Pancreas (tissue), 10 donors: ENCODE measurements at places on chromosomes 4 and X. TPM values are rescaled to one million over a fixed set of nuclear protein-coding genes. Genes with fewer than 3 reads are reported as not detected.
A peak's percentile ranks its signal among the peaks of the same experiment; 100 is the strongest.

- H3K27ac ChIP-seq = no peak overlapping the region
- no peak overlapping the region for H3K4me3 ChIP-seq
- no peak for DNase-seq
- H3K27me3 ChIP-seq = no peaks in the 10 kb centered on the region
- no peaks in the 10 kb centered on the region for H3K36me3 ChIP-seq
Observed at GRCh38 chrX:2967584-2967983, 38.4 kb upstream of the ARSD start.

- DNase-seq = no peak
- no peaks in the 10 kb centered on the region for H3K27me3 ChIP-seq
- no peaks in the 10 kb centered on the region for H3K4me1 ChIP-seq
- no peaks in the 10 kb centered on the region for H3K36me3 ChIP-seq
- H3K27ac ChIP-seq = no peak overlapping the region
Observed at GRCh38 chr4:110296892-110297291, 98.5 kb upstream of the ELOVL6 start.

- DNase-seq = no peak
- H3K27me3 ChIP-seq = no peaks in the 10 kb centered on the region
- H3K4me1 ChIP-seq = no peaks in the 10 kb centered on the region
- H3K36me3 ChIP-seq = no peaks in the 10 kb centered on the region
- H3K4me3 ChIP-seq = no peak overlapping the region
Observed at GRCh38 chr4:38470735-38471262, 193.2 kb upstream of the KLF3 start.

- no peak overlapping the region for H3K4me3 ChIP-seq
- no peaks in the 10 kb centered on the region for H3K4me1 ChIP-seq
- H3K27ac ChIP-seq = no peak overlapping the region
- DNase-seq = no peak
Observed at GRCh38 chr4:129498626-129499025, 402.7 kb downstream of the C4orf33 start.

DNA sequence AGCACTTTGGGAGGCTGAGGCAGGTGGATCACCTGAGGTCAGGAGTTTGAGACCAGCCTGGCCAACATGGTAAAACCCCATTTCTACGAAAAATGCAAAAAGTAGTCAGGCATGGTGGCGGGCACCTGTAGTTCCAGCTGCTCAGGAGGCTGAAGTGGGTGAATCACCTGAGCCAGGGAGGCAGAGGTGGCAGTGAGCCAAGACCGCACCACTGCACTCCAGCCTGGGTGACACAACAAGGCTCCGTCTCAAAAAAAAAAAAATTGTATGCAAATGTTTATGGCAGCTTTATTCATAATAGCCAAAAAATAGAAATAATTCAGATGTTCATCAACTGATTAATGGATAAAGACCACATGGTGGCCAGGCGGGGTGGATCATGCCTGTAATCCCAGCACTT, 9.8 kb upstream of the NOCT start:
- no peak for DNase-seq
- H3K27ac ChIP-seq = no peak overlapping the region
- no peak overlapping the region for H3K4me3 ChIP-seq
- no peaks in the 10 kb centered on the region for H3K36me3 ChIP-seq
- no peaks in the 10 kb centered on the region for H3K4me1 ChIP-seq
- H3K27me3 ChIP-seq = no peaks in the 10 kb centered on the region

DNA sequence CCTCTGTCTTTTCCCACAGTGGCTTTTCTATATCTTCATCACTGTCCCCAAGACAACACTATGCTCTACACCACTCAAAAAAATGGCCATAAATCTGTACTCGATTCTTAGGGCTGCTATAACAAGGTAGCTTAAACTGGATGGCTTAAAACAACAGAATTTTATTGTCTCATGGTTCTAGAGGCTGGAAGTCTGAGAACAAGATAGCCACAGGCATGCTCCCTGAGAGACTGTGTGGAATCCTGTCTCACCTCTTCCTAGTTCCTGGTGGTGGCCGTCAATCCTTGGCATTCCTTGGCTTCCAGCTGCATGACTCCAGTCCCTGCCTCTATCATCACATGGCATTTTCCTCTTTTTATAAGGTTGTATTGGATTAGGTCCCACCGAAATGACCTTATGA, 70.7 kb upstream of the DCLK2 start:
- no peak for DNase-seq
- no peaks in the 10 kb centered on the region for H3K27me3 ChIP-seq
- H3K27ac ChIP-seq = no peak overlapping the region
- H3K36me3 ChIP-seq = no peaks in the 10 kb centered on the region

GRCh38 chr4:83639849-83640493, 104.1 kb downstream of the GPAT3 start:
- no peaks in the 10 kb centered on the region for H3K4me1 ChIP-seq
- H3K27ac ChIP-seq = no peak overlapping the region
- DNase-seq = peak; percentile 51

GRCh38 chr4:171812333-171812664, 905 bp upstream of the GALNTL6 start:
- peak overlapping the region; percentile 50 for H3K4me3 ChIP-seq
- peaks cover 3% of the 10 kb centered on the region for H3K4me1 ChIP-seq
- H3K27ac ChIP-seq = no peak overlapping the region
- H3K36me3 ChIP-seq = no peaks in the 10 kb centered on the region
- peaks cover 21% of the 10 kb centered on the region for H3K27me3 ChIP-seq

- H3K36me3 ChIP-seq = peaks cover 3% of the 10 kb centered on the region
- peak within 1 kb of the TSS; percentile 98 for H3K27ac ChIP-seq
- peak; percentile 97 for DNase-seq
- peak within 1 kb of the TSS; percentile 69 for H3K4me3 ChIP-seq
- no peaks in the 10 kb centered on the region for H3K27me3 ChIP-seq
Observed at GRCh38 chr4:39527296-39528060, at the start of gene UGDH. Gene UGDH, minus strand, starts transcription at chr4:39527439. Its CDS starts 5,927 bp downstream, at chr4:39521512.

- H3K36me3 ChIP-seq = no peaks in the 10 kb centered on the region
- H3K27me3 ChIP-seq = no peaks in the 10 kb centered on the region
Observed at GRCh38 chr4:66045913-66046312, 375.6 kb upstream of the EPHA5 start.

GRCh38 chrX:120568609-120569008, 7.8 kb upstream of the CUL4B start:
- no peak for DNase-seq
- no peak overlapping the region for H3K27ac ChIP-seq
- H3K4me1 ChIP-seq = no peaks in the 10 kb centered on the region
- no peak overlapping the region for H3K4me3 ChIP-seq

DNA sequence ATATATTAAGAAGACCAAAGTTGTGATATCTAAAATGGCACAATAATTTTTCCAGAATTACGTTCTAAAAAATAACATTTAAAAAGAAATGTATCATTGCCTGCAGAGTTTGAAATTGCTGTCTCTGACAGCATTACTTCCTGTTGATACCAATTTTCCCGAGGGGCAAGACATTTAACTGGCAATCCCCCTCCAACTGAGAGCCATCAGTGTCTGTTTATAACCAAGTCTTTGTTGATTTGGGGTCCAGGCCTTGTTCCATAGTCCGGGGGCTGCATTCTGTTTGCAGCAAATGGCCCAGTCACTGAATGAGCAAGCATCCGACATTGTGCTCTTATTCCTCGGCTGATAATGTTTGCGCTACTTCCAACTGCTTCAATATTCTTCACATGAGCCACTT, 231.5 kb downstream of the NAF1 start:
- H3K4me1 ChIP-seq = no peaks in the 10 kb centered on the region
- no peak overlapping the region for H3K27ac ChIP-seq
- H3K27me3 ChIP-seq = no peaks in the 10 kb centered on the region
- no peak for DNase-seq

- no peak overlapping the region for H3K27ac ChIP-seq
- no peak overlapping the region for H3K4me3 ChIP-seq
- H3K36me3 ChIP-seq = peaks cover 3% of the 10 kb centered on the region
Observed at GRCh38 chr4:82362565-82362964, 11.2 kb downstream of the HNRNPD start.

DNA sequence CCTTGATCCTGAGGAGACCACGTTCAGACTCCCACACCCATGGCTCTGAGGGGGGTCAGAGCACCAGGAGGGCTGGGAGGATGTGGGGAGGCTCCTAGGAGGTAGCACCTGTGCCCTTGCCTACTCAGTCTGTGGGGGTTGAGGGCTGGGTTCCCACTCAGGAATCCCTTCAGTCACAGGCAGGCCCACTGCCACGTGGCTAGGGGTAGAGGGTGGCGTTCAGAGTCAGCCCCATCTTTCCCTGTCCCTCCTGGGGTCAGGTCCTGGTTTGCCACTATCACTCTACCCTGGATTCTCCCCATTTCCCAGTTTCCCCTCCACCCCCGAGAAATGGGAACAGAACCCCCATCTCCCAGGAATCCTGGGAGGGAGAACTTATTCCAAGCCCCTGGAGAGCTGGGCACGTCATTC, 111.3 kb downstream of the PSAPL1 start:
- H3K27me3 ChIP-seq = no peaks in the 10 kb centered on the region
- no peak overlapping the region for H3K27ac ChIP-seq
- H3K4me3 ChIP-seq = no peak overlapping the region
- H3K36me3 ChIP-seq = no peaks in the 10 kb centered on the region

- H3K4me1 ChIP-seq = no peaks in the 10 kb centered on the region
- H3K4me3 ChIP-seq = no peak overlapping the region
- H3K27ac ChIP-seq = no peak overlapping the region
- H3K27me3 ChIP-seq = no peaks in the 10 kb centered on the region
- no peaks in the 10 kb centered on the region for H3K36me3 ChIP-seq
Observed at GRCh38 chr4:16663307-16663706, 235.1 kb downstream of the LDB2 start.

- no peaks in the 10 kb centered on the region for H3K27me3 ChIP-seq
- DNase-seq = no peak
Observed at GRCh38 chr4:85803856-85804255, 328.9 kb downstream of the ARHGAP24 start.

GRCh38 chr4:122819708-122820449, 6.8 kb upstream of the FGF2 start:
- no peak for DNase-seq
- no peak overlapping the region for H3K27ac ChIP-seq

- no peaks in the 10 kb centered on the region for H3K27me3 ChIP-seq
- no peak overlapping the region for H3K27ac ChIP-seq
- no peaks in the 10 kb centered on the region for H3K36me3 ChIP-seq
- no peak for DNase-seq
- H3K4me1 ChIP-seq = no peaks in the 10 kb centered on the region
Observed at GRCh38 chrX:39194673-39195072, 393.4 kb downstream of the MID1IP1 start.

- DNase-seq = no peak
- no peaks in the 10 kb centered on the region for H3K36me3 ChIP-seq
- no peak overlapping the region for H3K27ac ChIP-seq
- H3K27me3 ChIP-seq = no peaks in the 10 kb centered on the region
- no peaks in the 10 kb centered on the region for H3K4me1 ChIP-seq
Observed at GRCh38 chrX:124028182-124028581, 66.7 kb downstream of the STAG2 start.

DNA sequence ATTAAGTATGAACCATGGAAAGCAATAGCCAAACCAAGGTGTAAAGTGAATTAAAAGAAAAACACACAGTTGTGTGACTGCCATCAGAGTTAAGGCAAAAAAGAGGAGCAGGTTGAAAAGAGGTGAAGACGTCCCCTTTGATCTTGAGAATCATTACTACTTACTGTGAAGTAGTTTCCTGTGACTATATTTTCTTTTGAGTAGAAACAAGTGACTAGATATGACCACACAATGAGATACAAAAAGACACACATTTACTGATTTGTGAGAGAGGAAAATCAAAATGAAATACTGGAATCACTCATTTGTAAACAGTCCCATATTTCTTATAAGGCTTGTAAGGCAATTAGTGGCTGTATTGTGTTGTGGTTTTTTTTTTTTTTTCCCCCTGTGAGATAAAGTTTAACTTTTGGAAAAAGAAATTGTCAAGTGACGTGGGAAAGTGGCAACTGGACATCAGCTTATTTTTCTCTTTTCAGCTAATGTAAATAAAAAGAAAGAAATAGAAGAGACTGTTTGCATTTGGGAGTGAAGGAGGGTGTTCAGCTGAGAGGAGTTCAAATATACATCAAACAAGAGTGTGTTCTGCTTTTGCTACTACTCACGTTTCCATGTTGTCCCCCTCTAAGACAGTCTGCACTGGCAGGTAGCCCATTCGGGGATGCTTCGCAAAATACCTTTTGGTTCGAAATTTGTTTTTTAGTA, 106.4 kb upstream of the FTHL17 start:
- H3K27me3 ChIP-seq = no peaks in the 10 kb centered on the region
- no peak overlapping the region for H3K4me3 ChIP-seq
- no peak for DNase-seq
- peak overlapping the region; percentile 31 for H3K27ac ChIP-seq

- H3K27me3 ChIP-seq = no peaks in the 10 kb centered on the region
- no peak overlapping the region for H3K27ac ChIP-seq
- no peak overlapping the region for H3K4me3 ChIP-seq
- H3K4me1 ChIP-seq = no peaks in the 10 kb centered on the region
Observed at GRCh38 chr4:77854431-77855111, 8.1 kb upstream of the MRPL1 start.

DNA sequence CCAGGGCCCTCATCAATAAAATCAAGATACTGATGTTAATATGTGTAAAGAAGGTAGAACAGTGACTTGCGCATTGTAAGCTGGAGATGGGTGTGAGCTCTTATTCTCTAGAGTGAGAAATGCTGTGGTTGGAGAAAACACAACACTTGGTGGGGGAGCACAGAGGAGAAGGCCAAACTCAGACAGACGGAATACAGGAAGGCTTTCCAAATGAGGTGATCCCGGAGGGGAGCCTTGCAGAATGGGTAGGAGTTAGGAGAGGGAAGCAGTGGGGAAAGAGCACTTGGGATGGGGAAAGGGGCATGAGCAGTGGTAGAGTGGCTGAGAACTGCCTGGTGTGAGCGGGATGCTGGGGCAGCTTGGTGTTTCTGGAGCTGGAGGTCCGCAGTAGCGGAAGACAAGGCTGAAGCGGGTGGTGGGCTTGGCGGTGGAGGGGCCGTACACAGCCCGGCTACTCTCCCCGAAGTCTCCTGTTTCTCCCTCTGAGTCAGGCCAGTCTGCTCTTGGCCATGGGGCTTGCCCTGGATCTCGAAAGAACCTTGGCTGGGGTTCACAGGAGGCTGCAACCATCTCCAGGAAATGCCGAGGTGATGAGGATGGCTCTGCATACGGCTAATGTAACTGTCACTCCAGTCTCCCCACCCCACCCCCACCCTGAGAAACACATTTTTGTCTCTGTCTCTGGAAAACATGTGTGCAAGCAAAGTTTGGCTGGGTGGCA, 11.3 kb upstream of the PLAC1 start:
- H3K36me3 ChIP-seq = no peaks in the 10 kb centered on the region
- DNase-seq = no peak
- no peak overlapping the region for H3K4me3 ChIP-seq
- peak overlapping the region; percentile 31 for H3K27ac ChIP-seq

- no peaks in the 10 kb centered on the region for H3K36me3 ChIP-seq
- no peak for DNase-seq
- H3K4me1 ChIP-seq = no peaks in the 10 kb centered on the region
- H3K27ac ChIP-seq = no peak overlapping the region
- no peaks in the 10 kb centered on the region for H3K27me3 ChIP-seq
- no peak overlapping the region for H3K4me3 ChIP-seq
Observed at GRCh38 chr4:28523681-28524190, 1663.1 kb downstream of the STIM2 start.

CAMK2D gene
- polyA plus RNA-seq = 4.0 TPM

IGFBP7 gene
- polyA plus RNA-seq = 186 TPM

CPZ gene
- 0.84 TPM for polyA plus RNA-seq

SPANXN1 gene
- polyA plus RNA-seq = not detected

UGT2B10 gene
- not detected for polyA plus RNA-seq

PCDH11X gene
- polyA plus RNA-seq = 0.02 TPM

SHISA3 gene
- 0.27 TPM for polyA plus RNA-seq

NPY1R gene
- 3.7 TPM for polyA plus RNA-seq
